Neural crest cell (in vitro differentiated cells): ENCODE measurements at places on chromosomes 7 and 10. TPM values are rescaled to one million over a fixed set of nuclear protein-coding genes. Genes with fewer than 3 reads are reported as not detected.

DNA sequence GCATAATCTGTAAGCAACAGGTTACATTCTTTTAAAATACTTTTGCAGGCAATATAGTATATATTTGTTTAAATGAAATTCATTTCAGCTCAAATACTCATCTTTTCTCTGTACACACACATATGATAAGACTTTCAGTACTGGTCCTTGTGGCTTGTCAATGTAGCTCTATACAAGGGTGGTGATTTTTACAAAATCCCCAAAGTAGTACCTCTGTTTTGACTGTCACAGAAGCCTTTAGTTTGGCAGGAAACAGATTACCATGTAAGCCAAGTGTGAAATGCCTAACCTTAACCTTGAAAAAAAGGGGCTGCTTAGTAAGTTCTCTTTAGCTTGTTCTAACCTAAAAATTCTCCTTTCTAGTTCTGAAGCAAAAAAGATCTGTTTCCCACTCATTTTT lies 87.9 kb downstream of the KCND2 start:
- no peak for DNase-seq

GRCh38 chr10:27838361-27838760 lies 92.7 kb upstream of the MKX start:
- no peak for DNase-seq

- no peak for DNase-seq
Observed at GRCh38 chr10:79123547-79123963, 54.8 kb downstream of the ZMIZ1 start.

PNLIPRP2 gene
- total RNA-seq = not detected in 2 replicates

DNA sequence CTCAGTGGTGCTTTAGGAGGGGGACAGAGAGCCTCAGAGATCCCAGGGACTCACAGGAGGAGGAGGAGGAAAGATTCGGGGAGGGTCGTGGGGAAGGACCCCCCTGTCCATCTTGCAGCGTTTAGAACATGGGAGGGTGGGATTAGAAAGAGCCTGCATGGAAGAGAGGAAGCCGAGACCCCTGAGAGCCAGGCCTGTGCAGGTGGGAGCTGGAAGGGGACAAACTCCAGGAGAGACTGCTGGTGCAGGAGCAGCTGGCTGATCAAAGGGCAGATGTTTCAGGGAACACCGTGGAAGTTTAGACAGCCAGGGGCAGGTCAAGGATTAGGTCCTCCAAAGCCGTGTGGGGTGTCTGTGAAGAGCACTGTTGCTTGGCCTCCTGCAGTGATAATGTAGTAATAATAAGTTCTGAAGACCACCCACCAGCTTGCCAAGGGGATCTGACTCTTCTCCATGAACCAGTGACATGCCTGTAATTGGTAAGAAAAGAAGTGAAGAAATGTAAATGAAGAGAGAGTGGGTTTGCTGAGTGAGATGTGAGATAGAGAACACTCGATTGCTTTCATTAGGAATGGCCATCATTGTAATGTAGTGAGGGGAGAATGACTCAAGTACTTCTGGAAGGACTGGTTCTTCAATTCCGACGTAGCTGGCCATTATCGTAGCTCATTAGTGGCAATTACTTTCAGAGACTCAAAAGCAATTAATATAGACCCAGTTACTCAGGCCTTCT lies 425.6 kb downstream of the PAXIP1 start:
- DNase-seq = no peak
